ENCODE measurements at places on chromosomes 13 and 19.

DNA sequence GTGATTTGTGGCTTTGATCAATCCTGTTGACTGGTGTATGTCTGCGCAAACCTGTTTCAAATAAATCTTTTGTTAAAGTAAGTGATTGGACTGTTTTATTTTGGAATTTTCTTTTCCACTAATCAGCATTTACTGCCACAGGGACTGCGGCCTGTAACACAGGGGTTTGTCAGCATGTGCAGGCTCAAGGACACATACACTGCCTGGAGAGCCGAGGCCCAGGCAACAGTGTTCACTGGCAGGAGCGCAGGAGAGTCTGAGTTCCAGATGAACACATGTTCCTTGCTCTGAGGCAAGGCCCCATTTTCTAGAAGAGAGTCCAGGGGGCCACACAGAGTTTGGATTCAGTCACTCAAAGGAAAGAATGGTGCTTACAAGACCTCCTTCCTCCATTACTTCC, 26.0 kb downstream of the SHISA2 start:
- no peak for DNase-seq

GRCh38 chr19:33403221-33403972, 29.9 kb downstream of the CEBPG start:
- no peak for DNase-seq

GRCh38 chr19:33256261-33256660, 30.6 kb upstream of the SLC7A10 start:
- no peak for DNase-seq

DNA sequence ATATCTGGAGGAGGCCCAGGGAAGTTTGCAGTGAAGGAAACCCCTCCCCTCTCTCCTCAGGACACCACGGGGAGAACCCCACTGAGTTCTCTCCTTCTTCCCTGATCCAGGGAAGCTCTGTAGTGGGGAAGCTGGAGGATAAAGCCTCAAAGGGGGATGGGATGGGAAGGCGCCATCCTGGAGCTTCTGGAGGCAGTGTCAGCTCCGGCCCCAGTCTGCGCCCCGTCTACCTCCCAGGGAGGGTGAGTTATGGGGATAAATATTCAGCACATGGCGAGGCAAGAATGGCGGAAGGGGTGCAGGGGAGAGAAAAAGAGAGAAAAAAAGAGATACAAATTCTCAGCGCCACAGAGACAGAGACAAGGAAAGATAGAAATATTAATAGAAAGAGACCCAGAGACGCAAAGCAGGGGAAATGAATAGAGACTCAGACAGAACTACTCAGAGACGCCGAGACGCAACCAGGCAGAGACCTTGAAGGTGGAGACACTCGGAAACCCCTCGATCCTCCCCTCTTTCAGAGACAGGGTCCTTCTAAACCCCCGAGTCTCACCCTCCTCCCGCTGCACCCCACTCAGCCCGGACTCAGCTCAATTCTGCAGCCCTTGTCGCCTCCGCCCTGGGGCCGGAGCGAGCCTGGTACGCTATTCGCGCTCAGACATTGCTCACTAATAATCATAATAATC, 23.6 kb downstream of the OLFM2 start:
- no peak for DNase-seq

- DNase-seq: no peak
Measured at GRCh38 chr13:29791508-29791907, 58.9 kb downstream of the UBL3 start.

DNA sequence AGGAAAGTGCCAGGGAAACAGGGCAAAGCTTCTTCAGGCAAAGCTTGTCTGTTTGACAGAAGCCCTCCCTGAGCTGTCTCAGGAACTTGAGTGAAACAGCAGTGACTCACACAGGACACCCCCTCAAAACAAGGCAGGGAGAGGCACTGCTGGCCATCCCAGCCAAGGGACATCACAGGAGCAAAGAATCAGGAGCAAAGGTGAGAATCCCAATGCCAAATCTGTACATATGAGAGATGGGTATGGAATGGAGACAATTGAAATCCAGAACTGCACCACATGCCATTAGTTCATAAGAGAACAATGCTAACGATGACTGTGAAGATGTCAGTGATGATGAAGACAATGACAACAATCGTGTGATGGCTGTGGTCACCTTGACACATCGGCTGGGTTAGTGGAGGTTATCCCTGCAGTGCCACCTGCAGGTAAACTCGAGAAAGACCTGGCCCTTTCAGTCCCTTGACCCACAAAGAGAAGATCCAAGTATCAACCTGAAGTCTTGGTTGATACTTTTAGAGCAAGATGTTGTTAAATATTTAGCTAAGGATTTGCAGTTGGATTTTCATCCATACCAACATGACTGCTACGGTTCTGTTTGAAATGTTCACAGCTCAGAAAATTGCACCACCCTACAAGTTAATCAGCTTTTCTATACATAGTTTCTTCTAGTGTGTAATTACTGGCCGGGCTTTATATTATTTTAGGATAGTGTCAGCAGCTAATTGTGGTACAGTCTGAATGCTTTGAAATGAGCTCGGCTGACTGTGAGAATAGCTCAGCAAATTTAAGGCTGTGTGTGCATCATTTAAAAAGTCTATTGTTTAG, 42.0 kb upstream of the IPO5 start:
- peak; percentile 27 for DNase-seq

DNA sequence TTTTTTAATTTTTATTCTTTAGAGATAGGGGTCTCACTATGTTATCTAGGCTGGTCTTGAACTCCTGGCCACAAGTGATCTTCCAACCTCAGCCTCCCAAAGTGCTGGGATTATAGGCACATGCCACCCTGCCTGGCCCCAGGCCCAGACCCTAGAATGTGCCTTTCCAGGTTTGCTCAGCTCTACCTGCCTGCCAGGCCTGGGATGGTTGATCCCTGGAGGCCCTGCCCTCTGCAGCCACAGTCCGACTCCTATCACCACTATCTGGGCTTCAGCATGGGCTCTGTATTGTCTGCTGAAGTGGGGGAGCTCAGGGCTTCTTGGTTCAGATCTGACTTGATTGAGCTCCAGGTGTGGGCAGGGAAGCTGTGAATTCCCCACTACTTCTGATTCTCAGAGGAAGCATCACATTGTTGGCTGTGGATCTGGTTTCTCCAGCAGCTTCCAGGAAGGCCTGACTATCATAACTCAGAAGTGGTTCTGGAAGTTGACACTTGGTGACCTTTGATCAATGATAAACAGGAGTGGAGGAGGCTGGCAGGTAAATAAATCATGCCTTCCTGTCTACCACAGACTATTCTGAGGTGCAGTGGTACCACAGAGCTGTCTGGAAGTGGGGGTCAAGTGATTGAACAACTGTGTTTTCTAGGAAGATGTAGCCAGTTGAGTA, 71.9 kb downstream of the OLFM4 start:
- no peak for DNase-seq

GRCh38 chr19:30878495-30878894, 470.7 kb downstream of the TSHZ3 start:
- DNase-seq: no peak

GRCh38 chr13:98133946-98134345, 8.9 kb upstream of the FARP1 start:
- DNase-seq: no peak

- no peak for DNase-seq
Measured at GRCh38 chr13:48110931-48111721, 16.2 kb upstream of the MED4 start.

- DNase-seq: no peak
Measured at GRCh38 chr13:88068316-88068715, 397.1 kb downstream of the SLITRK5 start.

DNA sequence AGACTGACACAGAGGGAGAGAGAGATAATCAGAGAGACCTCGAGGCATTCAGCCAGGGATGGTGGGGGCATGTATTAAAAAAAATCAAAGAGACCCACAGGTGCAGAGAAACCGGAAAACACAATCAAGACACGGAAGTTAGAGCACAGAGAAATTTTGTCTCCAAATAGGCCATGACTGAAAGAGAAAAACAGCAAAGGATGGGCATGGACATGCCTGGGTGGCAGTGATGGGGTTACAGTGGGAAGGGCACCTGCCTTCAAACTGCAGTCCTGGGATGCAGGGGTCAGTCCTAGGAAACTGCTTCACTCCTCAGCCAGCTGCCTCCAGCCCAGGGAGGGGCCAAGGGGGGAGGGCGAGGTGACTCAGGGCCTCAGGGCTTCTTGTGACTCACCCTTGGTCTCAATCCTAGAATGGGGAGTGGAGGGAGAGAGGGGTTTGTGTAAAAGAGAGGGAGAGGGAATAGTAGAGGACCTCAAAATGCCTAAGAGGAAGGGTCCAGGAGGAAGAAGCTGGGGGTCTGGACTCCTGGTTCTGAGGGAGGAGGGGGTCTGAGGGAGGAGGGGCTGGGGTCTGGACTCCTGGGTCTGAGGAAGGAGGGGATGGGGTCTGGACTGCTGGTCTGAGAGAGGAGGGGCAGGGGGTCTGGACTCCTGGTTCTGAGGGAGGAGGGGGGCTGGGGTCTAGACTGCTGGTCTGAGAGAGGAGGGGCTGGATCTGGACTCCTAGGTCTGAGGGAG, 3.6 kb upstream of the KCNN4 start:
- no peak for DNase-seq

- DNase-seq: no peak
Measured at GRCh38 chr13:88303605-88304004, 632.4 kb downstream of the SLITRK5 start.

DNA sequence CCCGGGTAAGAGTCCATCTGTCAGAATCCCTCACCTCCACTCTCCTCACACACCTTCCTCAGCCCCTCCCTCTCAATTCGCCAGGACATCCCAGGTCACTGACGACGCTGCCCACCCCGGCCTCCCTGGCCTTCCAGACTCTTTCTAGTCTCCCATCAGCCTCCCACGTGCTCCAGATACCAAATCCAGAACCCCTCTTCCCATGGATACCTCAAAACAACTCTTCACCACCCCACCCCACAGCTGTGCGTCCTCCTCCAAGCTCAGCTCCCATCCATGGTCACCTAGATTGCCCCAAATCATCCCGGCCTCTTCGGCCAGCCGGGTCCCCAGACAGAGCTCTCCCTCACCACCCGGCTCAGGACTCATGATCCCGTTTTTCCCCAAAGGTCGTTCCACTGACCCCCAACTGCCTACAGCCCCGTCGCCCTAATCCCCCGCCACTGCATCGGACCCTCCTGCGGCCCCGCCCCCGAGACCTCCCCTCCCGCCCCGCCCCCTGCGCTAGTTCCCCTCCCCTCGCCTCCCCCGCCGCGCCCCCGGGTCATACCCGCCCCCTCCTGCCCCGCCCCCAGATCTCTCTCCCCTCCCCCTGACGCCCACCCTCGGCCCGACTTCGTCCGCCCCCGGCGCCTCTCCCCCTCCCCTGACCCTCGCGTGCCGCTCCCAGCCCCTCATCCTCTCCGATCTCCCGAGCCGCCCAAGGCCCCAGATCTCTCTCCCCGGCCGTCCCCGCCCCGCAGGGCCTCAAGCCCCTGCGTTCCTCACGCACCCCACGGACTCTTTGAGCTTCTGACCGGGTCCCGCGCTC, 546 bp downstream of the UBXN6 start:
- peak; percentile 26 for DNase-seq

- no peak for DNase-seq
Measured at GRCh38 chr13:110921695-110922094, 6.8 kb upstream of the ANKRD10 start.

DNA sequence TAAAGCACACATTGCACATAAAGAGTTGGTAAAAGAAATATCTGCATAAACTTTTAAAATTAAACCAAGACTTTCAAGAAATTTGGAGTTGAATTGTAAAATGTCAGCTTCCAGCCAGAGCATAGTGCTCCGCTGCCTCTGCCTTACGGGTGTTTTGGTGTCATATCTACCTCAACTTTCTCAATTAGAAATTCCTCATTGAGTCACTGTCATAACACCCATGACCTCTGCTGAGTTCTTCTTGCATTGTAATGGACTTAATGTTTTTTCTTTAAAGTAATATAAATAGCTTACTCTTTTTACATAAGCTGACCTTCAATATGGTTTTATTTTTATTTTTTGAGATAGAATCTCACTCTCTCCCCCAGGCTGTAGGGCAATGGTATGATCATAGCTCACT, 551.0 kb upstream of the NBEA start:
- DNase-seq: no peak

DNA sequence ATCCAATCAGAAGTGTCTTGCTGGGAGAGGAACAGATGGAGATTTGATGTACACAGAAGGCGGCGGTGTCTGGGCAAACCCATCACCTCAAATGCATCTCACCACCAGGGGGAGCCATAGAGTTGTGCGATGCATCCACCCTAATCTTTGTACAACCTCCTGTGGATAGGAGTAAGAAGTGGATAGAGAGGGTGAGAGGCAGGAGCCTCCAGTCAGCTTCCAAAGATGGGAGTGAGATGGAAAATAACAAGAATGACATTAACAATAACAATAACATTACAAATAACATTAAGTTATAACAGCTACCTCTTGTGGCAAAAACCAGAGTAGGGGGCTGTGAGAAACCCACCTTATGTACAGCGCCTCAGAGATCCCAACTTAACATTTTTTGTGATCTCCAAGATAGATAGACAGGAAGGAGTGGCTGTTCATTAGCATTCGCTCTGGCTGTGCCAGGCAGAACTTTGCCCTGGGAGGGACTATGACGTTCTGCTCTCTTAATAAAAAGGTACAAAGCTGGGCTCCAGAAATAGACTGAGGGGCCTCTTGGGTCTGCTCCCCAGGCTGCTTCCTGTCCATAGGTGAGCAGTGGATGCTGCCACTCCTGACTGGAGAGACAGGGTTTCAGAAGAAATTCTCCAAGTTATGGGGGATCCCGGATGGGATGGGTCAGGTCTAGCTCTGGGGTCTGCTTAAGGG, 5.2 kb upstream of the CEACAM18 start:
- no peak for DNase-seq

DNA sequence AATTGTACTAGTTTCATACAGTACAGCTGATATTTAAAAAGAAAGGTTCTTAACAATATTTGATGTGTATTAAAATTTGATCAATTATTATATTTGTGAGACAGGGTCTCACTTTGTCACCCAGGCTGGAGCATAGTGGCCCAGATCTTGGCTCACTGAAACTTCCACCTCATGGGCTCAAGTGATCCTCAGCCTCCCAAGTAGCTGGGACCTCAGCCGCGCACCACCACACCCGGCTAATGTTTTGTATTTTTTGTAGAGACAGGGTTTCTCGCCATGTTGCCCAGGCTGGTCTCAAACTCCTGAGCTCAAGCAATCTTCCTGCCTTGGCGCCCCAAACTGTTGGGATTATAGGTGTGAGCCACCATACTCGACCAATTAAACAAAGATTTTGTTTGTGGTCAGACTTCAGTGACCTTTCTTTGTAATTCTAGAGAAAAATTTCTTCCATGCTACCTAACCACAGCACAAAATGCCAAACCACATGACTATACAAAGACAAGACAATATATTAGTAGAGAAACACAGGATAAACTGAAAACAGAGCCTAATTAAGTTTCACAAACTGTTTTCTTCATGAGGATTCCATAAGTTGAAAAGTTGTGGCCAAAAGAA, 59.6 kb downstream of the RBM26 start:
- no peak for DNase-seq

Measured in NCI-H187 (cell line).